ENCODE measurements at places on chromosomes 11 and 22. TPM values are rescaled to one million over a fixed set of nuclear protein-coding genes. Genes with fewer than 3 reads are reported as not detected.

The OR52I2 gene
- not detected for polyA plus RNA-seq

The LIPT2 gene
- 2.6 TPM for polyA plus RNA-seq

The KREMEN1 gene
- 2.1 TPM for polyA plus RNA-seq

The TMPRSS6 gene
- not detected for polyA plus RNA-seq

DNA sequence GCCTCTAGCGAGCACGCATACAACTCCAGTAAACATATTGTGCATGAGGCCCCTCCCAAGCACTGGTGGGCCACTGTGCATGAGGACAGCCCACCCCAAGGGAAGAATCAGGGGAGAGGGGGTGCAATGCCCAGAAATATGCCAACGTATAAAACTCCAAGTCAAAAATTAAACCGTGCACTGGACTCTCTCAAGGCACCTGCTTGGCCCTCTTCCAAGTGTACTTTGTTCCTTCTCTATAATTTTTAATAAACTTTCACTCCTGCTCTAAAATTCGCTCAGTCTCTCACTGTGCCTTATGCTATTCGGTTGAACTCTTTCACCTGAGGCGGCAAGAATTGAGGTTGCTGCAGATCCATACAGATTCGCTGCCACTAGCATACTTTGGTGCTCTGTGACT is 465.3 kb upstream of the TENM4 start:
- no peak for DNase-seq

GRCh38 chr11:9138133-9138453 is 46.7 kb upstream of the SCUBE2 start:
- DNase-seq = no peak

GRCh38 chr11:65589444-65590239 is 6.0 kb downstream of the KCNK7 start:
- no peak for DNase-seq

DNA sequence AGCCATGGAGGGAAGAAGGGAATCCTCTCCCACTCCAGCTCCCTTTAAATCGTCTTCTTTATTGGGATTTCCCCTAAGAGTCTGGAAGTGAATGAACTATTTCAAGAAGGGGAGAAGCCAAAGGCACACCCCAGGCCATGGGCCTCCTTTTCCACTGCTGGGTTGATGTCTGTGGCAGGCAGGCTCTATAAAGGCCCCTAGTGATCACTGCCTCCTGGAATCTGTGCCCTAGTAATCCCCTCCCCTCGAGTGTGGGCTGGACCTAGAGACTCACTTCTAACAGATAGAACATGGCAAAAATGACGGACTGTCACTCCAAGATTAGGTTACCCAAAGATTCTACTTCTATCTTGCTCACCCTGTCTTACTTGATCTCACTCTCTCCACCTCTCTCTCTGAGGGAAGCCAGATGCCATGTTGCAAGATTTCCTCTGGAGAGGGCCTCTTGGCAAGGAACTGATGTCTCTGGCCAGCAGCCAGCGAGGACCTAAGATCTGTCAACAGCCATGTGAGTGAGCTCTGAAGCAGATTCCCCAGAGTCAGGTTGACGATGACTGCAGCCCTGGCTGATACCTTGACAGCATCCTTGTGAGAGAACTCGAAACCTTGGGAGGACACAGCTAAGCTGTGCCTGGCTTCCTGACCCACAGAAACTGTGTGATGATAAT is 444.8 kb downstream of the SOX6 start:
- no peak for DNase-seq

DNA sequence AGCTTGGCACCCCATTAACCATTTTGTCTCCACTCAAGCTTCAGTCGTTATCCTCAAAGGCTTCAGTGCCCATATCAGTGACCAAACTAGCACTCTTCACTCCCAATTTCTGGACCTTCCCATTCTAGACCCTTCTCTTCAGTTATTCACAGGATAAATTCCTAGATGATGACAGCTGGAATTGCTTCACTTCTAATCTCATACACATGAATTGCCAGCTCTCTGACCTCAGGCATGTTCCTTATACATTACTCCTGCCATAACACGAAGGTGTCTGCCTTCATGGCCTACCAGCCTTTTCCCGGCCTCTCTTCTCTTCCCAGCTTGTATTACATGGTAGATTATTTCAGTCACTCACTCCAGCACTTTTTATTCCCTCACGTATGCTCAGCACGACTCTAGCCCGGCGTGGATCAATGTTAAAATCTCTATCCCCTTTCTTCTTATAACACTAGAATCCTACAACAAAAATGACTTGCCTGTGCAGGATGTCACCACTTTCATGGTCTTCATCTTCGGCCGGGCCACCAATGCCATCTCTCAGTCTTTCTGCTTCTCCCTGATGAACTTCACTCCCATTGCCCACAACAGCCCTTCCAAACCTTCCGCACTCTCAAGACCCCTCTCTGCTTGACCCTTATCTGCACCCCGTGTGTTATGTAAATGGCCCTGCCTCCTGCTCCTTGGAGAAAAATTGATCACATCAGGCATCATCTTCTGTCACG is 36.9 kb downstream of the EIF3F start:
- no peak for DNase-seq

- DNase-seq = no peak
These were observed 5.2 kb downstream of the APOL4 start for GRCh38 chr22:36196254-36197064.

- no peak for DNase-seq
These were observed 4.6 kb downstream of the OR4C45 start for GRCh38 chr11:50037251-50037650.

- DNase-seq = no peak
These were observed 25.6 kb downstream of the MN1 start for GRCh38 chr22:27775758-27776649.

- DNase-seq = no peak
These were observed 988.6 kb downstream of the BRD1 start for GRCh38 chr22:48838846-48839730.

DNA sequence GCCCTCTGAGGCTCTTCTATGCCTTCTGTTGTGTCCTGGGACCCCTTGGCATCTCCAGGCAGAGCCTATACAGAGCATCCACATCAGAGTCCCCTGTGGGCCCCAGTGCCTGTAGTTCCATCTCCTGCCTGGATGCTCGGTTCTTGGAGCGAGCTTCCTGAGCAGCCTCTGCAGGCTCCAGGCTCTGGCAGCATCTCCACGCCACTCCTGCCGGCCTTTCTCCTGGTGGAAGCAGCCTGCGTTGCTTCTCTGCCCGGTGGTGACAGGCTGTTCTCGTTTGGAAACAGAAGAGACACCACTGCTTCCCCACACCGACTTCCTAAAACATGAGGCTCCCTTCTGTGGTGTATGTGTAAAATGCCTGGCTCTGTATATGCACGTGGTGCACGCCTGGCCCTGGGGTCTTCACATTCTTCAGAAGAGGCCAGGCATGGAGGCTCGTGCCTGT is 52.8 kb downstream of the BCR start:
- DNase-seq = no peak

GRCh38 chr11:128165572-128165971 is 421.8 kb downstream of the ETS1 start:
- DNase-seq = no peak

- DNase-seq = no peak
These were observed 199.3 kb downstream of the PGR start for GRCh38 chr11:100930185-100930778.

- DNase-seq = no peak
These were observed 41.8 kb downstream of the MAP6 start for GRCh38 chr11:75626889-75627529.

GRCh38 chr11:9020916-9021315 is 17.1 kb upstream of the NRIP3 start:
- no peak for DNase-seq

DNA sequence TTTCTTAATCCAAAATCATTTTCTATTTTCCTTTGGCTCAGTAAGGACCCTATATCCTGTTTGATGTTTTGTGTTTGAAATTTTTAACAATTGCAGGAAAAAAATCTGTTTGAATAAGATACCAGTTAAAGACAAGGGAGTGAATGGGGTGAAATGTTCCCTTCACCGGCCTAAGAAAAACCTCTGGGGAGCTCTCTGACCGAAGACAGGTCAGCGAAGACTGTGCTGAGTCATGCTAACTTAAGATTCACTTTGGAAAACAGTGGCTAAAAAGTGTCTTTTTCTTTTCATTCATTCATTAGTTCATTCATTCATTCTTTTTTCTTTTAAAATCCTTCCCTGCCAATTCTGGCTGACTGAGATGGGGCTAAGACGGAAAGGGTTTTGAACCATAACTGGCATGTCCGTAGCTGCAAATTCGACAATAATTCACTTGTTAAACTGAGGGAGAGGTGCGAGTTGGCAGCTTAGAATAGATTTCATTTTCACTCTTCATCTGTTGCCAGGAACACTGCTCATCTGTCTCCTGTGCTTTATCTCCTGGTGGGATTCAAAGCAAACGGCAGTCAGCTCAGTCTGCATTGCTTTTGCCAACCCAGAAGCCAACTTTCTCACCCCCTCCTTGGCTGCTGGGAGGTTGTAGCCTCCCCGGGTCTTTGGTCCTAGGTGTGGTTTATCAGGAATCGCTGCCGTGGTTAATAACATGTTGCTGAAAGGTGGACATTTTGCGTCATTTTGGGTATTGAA is 434.0 kb upstream of the LARGE1 start:
- DNase-seq = no peak

- no peak for DNase-seq
These were observed at the start of gene SMIM45 for GRCh38 chr22:41951898-41952474. SMIM45 (plus strand) TSS chr22:41952150.

- DNase-seq = no peak
These were observed 33.7 kb upstream of the PRR5 start for GRCh38 chr22:44668190-44668885.

Data from BJ (cell line).